MV-4-11 (cell line): ENCODE measurements at places on chromosomes 3 and 15.

GRCh38 chr15:74976159-74976558, 19.2 kb upstream of the SCAMP5 start:
- DNase-seq: no peak

GRCh38 chr15:41661078-41661517, 893 bp downstream of the MGA start:
- no peak for DNase-seq

DNA sequence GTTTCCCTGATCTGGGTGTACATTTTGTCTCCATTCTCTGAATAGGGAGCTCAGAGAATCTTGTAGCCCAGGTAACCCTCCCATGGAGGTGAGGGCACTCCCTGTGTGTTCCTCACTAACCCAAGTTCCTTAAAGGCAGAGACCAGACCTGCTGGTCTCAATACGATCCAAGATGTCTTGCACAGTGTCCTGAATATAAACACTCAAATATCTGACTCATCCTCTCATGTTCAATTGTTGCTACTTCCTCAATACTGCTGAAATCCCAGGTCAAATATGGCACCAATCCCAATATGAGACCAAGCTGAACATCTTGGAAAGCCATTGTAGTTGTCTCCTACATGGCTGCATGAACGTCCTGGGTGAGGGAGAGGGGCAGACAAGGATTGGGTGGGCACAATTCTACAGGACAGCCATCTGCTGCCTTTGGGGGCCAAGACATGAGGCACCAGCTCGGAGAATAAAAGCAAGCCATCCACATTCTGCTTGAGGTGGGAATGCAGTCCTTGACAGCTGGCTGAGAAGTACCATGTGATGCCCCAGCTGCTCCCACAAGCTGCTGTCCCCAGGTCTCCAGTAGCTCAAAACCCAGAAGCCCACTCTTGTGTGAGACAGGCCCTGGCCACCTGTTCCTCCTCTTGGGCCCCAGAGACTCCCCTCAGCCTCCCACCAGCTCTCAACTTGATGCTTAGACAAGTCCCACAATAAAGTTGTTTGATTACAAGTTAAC, 18.2 kb downstream of the TBC1D2B start:
- peak; percentile 66 for DNase-seq

- DNase-seq: no peak
Observed at GRCh38 chr3:171535799-171536198, 75.6 kb upstream of the TNIK start.

- no peak for DNase-seq
Observed at GRCh38 chr3:115004201-115005140, 142.6 kb downstream of the ZBTB20 start.

- no peak for DNase-seq
Observed at GRCh38 chr3:117903226-117903625, 1131.4 kb downstream of the IGSF11 start.

DNA sequence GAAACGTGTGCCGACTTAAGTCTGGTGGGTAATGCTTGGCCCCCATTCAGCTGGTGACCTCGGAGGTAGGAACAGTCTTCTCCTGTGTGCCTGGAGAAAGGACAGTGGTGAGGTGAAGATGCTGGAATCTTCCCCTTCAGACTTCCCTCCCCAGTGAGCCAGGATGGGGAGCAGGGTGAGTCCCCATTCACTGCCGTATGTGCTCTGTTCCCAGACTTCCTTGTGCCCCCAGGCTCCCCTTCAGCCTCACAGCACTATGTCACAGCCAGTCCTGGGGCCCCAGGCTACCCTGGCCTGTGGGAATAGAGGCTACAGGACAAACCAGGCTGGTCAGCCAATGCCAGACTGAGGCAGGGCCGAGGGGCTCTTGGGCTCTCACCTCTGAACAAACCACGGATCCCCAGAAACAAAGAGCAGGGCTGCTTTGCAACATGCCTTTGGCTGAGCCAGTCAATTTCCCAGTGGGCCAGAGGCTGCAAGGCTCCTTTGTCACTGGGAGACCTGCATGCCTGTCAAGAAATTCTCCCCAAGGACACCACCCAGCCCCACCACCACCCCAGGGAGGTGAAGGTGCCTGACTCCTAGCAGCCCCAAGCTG, 31.8 kb upstream of the HHATL start:
- DNase-seq: no peak

DNA sequence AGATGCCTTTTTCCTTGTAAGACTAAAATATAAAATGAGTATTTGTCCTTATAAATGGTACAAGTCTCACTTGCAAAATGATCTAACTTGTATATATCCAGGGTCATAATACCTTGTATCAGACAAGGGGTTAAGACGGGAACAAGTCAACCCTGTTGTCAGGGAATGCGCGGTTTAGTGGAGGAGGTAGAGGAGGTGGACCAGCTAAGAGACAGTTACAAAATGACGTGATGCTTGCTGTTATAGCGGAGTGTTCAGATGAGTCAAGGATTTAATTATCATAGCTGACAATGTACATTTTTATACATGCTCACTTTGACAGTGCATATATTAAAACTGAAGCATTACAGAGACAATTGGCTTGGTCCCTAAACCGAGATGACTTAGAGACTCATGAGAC, 26.8 kb upstream of the KLHL25 start:
- DNase-seq: no peak

DNA sequence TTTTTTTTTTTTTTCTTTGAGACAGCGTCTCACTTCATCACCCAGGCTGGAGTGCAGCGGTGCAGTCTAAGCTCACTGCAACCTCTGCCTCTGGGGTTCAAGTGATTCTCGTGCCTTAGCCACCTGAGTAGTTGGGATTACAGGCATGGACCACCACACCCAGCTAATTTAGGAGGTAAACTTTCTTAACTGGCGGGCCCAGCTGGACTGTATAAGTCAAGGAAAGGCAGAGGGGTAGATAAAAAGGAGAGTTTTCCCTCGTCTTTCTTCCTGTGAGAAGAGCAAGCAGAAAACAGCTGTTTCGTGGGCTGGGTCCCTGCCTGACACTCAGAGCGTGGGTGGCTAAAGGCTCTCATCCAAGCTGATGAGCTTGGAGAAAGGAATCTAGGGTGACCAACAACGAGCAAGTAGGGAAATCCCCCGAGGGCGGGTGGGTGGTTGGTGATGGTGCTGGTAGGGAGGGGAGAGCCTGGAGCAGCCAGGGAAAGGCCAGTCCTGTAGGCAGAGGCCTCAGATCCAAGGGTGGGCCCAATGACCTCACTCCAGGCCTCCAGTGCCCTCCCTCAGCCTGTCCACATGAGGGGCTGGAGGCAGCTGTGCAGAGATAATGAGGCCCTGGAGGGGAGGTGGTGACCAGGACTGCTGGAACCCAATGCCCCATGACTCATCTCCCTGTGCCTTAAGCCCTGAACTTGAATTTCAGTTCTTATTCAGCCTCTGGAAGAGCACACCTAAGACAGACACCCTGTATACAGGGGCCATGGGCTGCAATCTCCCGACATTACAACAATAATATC, 43.1 kb upstream of the LIMD1 start:
- peak; percentile 23 for DNase-seq

DNA sequence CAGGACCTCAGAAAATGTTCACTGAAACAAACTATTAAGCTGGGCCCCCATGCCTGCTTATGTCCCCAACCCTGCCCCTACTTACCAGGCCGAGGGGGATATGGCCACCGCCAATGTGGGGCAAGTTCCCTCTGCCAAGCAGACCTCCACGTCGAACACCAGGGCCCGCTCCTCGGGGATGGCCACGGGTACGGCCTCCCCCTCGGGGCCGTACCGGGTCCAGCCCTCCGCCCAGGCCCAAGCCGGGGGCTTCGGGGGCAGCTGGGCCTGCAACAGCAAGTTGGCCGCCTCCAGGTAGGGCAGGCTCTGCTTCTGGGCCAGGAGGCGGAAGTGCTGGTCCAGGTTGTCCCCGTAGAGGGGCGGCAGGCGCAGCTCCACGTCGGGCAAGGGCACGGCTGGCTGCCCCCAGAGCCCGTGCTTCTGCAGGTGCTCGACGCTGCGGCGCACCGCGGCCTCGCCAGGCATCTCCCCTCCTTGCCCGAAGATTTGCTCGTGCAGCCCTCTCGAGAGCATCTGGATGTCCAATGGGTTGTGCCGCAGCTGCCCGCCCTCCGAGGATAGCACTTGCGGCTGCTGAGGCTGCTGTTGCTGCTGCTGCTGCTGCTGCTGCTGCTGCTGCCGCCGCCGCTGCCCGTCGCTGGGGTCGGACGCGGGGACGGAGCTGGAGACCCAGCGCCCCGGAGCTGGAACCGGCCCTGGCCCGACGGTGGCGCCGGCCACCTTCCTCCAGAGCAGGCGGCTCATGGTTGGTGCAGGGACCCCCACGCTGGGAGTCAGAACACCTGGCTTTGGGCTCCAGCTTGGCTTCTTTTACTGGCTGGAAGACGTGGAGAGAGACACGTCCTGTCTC, 1.4 kb downstream of the POLG start:
- no peak for DNase-seq

- no peak for DNase-seq
Observed at GRCh38 chr3:105856605-105857004, 12.2 kb downstream of the CBLB start.

DNA sequence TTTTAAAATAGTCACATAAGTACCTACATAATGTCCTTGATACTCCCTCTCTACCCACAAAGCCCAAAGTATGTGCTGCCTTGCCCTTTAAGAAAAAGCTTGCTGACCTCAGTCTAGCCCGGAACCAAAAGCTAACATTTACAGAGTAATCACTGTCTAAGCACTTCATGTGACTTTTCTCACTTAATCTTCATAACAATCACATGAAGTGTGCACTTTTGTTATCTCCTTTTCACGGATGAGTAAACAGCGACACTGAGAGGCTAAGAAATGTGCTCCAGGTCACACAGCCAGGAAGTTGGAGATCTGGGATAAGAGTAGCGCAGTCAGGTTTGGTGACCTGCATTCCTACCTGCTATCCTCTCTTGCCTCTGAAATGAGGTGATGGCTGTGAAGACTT, 194.0 kb downstream of the ITPR1 start:
- DNase-seq: no peak
